ENCODE measurements at places on chromosomes 7 and 10.

- DNase-seq: no peak
These were observed 114.4 kb downstream of the COL13A1 start for GRCh38 chr10:69916118-69916517.

GRCh38 chr10:12466704-12467305, 117.5 kb downstream of the CAMK1D start:
- peak; percentile 38 for DNase-seq

GRCh38 chr10:75334720-75335119, 66.8 kb downstream of the ZNF503 start:
- peak; percentile 27 for DNase-seq

DNA sequence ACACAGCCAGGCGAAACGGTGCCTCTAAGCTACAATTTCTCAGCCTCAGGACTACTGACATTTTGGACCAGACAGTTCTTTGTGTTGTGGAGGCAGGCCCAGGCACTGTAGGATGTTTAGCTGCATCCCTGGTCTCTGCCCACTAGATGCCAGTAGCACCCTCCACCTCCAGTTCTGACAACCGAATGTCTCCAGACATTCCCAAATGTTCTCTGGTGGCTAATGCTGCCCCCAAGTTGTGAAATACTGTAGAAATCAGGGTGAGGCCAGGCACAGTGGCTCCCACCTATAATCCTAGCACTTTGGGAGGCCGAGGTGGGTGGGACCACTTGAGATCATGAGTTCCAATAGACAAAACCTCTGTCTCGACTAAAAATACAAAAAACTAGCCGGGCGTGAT, 18.2 kb downstream of the HNRNPF start:
- peak; percentile 46 for DNase-seq

DNA sequence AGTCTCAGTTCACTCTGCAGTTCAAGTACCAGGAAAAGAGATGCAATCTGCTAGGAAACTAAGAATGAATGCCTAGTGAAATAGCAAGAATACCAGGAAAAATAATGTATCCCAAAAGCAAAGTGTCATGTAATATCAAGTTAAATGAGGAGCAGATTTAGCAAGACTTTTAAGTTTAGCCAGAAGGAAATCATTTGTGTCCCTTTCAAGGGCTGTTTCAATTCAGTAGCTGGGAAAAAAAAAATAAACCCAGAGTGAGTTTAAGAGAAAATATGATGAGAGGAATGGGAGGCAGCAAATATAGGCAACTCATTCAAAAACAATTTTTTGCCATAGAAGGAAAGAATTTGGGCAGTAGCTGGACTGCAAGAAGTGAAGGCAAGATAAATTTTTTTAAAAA, 135.8 kb downstream of the DGKB start:
- DNase-seq: peak; percentile 91

DNA sequence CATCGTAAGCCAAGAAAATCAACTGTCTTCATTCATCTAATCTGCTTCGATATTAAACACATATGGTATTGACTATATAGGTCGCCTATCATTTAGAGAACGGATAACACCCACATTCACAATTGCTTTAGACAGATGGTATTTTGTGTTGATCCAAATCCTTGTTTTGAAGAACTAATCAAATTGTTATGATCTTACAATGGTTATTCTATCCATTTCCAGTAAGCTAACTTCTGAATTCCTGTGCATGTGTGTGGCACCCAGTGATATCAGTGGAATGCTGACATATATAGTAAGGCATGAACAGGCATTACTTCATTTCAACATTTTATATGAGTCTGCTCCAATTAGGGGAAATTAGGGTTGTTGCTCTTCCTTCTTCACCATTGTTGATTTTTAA, 98.8 kb downstream of the SEMA3E start:
- DNase-seq: peak; percentile 85

- DNase-seq: no peak
These were observed 150.4 kb downstream of the ACTR3B start for GRCh38 chr7:152909683-152910544.

GRCh38 chr7:114889646-114890285, 32.1 kb upstream of the MDFIC start:
- DNase-seq: peak; percentile 96

DNA sequence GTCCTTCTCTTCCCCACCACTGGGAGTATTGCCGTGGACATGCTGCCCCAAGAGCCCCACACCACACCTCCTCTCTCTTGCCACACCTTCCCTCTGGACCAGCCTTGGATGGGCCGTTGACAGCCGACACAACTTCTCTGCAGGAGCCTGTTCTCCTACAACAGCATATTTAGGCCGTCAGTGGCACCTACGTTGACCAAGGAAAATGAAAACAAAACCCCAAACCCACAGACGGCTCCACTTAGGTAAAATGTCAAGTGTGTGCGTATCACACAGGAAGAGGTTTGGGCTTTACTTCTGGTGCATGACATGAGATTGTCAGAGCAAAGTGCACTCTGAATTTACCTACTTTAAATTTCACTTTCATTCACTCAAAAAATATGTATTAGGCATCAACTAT, 246.6 kb downstream of the ZMYND11 start:
- no peak for DNase-seq

- no peak for DNase-seq
These were observed 740 bp downstream of the GALNT11 start for GRCh38 chr7:152025937-152026890.

- DNase-seq: peak; percentile 88
These were observed 288.4 kb downstream of the SNX13 start for GRCh38 chr7:17651863-17652385.

- no peak for DNase-seq
These were observed 400.4 kb upstream of the POM121L12 start for GRCh38 chr7:52635021-52635420.

DNA sequence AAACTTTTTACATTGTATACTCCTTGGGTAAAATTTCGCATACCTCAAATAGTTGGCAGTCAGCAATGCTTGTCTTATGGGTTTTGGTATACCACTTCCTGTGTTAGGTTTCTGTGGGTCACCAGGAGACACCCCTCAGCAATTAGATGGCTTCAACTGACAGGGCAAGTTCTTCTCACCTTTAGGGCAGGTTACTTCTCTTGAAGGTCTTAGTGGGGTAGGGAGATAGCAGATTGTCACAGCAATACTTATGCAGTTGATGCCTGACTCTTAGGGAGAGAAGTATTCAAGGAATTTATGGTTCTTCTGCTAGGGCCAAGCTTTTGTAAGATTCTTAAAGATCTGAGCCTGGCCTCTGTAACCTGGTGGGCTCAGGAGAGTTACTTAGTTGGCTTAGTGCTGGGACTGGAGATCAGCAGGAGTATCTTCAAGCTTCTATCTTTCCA, 42.9 kb downstream of the MKLN1 start:
- peak; percentile 81 for DNase-seq

- no peak for DNase-seq
These were observed 73.7 kb downstream of the DKK1 start for GRCh38 chr10:52387744-52388143.
